ENCODE measurements at places on chromosomes 16 and 17.

GRCh38 chr16:7518158-7518557 lies 185.5 kb downstream of the RBFOX1 start:
- no peak for DNase-seq

DNA sequence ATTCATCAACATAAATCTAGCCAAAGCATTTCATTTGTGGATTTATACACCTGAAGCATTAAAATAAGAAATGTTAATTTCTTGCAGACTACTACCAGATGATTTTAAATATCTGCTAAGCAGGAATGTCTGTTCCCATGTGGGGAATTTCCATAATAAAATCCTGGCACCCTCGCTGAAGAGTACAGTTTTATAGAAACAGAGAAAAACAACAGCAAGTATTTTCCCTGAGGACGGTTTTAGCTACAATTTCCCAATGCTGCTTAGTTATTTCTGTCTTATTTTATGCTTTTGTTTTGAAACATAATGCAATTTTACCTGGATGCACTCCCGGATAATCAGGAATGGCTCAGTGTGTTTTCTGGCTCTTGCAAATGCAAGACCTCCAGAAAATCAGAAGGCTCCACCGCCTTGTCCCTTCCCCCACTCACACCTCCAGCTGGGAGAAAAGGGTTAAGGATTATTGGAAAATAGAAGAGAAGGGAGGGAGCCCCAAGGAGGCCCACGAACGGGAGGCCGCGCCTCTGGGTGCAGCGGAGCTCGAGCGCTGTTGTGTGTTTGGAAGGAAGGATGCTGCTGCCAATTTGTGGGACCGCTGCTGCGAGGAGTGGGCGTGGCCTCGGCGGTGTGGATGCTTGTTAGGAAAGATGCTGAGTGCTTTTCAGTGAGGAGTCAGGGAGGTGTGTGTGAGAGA lies at the start of gene CNTNAP4:
Gene CNTNAP4 (plus strand): TSS at position 657 of the 694 bp plus-strand sequence. CDS start 262 bp downstream, outside the sequence.
- peak; percentile 79 for DNase-seq

GRCh38 chr17:35914354-35914753 lies 16.2 kb downstream of the RDM1 start:
- no peak for DNase-seq

GRCh38 chr16:85593494-85594221 lies 19.5 kb upstream of the GSE1 start:
- DNase-seq = peak; percentile 52

DNA sequence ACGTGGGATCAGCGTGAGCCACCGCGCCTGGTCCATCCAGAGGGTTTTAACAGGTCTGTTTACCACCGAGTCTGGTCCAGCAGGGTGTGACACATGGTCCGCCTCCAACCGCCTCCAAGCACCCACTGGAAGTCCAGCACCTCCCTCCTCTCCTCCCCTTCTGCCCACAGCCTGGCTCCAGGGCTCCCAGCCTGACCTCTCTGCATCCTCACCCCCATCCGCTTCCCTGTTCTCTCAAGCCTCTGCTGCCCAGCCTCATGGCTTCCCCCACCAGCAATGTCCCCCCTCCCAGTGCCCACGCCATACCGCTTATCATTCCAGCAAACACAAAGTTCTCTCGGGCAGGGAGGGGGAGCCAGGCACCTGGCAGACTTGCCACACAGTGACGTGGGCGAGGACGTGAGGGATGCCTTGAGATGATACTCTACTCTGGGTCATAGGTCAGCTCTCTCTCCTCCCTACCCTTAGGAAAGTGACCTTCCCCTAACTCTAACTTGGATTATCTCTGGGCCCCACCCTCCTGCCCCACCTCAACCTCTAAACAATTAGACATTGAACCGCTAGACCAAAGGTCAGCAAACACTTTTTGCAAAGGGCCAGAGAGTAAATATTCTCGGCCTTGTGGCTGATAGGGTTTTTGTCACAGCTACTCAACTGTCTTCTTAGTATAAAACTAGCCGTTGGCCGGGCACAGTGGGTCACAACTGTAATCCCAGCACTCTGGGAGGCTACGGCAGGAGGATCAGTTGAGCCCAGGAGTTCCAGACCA lies 23.1 kb downstream of the CDC42EP4 start:
- DNase-seq = no peak

GRCh38 chr17:3727041-3727440 lies 3.3 kb downstream of the HASPIN start:
- DNase-seq = no peak

GRCh38 chr16:70728150-70728549 lies 42.3 kb upstream of the MTSS2 start:
- DNase-seq = no peak

GRCh38 chr16:4525069-4525468 lies 13.5 kb downstream of the CDIP1 start:
- DNase-seq = no peak

- no peak for DNase-seq
These were observed 33.7 kb upstream of the NUDT16L1 start for GRCh38 chr16:4659363-4660353.

DNA sequence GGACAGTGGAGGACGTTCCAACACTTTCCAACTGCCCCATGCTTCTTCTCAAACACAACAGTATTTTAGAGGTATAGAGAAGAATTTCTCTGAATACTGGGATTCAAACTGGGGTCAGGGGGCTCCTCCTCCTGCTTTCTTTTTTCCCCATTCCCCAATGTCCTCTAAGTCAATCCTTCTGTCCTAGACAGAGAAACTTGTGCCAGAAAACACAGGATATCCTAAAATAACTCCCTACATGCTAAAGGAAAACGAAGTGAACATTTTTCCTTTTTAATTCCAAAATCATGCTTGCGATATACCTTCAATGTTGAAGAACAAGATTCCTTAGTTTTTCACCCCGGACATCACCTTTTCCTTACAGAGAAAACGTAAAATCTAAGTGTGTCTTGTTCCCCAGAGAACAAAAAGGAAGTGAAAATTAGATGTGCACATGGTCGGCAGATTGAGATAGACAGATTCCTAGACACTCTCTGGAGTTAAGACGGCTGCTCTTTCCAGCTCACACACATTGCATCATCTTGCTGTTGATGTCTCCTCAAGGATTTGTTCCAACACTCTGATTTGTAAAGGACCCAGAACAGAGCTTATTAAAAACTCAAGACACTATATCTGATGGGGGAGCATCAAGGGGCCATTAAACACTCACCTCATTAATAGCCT lies 228.2 kb downstream of the GRIN2A start:
- DNase-seq = no peak

DNA sequence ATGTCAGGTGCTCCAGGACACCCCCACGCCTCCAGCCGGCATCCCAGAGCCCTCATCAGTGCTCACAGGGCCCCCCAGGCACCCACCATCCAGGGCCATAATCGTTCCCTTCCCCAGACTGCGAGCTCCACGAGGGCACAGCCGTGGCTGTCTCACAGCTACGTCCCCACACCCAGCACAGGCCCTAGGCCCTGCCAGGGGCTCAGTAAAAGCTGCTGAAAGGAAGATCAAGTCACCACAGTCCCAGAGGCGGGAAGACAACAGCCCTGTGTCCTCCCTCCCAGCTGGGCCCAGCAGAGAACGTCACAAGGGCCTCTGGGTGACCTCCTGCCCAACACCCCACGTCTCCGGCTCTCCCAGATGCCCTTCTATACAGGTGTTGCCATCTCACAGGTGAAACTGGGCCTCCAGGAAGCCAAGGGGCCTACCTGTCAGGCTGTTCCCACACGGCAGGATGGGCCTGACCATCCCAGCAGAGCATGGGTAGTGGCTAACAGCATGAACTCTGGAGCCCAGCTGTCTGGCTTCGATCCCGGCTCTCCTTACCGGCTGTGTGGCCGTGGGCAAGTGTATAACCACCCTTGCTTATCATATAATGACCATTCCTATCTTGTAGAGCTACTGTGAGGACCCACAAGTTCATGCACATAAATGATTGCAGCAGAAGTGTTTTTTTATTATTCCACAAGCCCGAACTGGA lies 17.9 kb downstream of the ARL2BP start:
- DNase-seq = no peak

- no peak for DNase-seq
These were observed 297.9 kb upstream of the PSMD7 start for GRCh38 chr16:73998707-73999106.

GRCh38 chr17:17771498-17772201 lies 65.1 kb downstream of the SREBF1 start:
- DNase-seq = no peak
